ENCODE measurements at places on chromosomes 1 and 21.

- DNase-seq, result no peak
These were observed 1.8 kb upstream of the SLC25A34 start for GRCh38 chr1:15734296-15734695.

DNA sequence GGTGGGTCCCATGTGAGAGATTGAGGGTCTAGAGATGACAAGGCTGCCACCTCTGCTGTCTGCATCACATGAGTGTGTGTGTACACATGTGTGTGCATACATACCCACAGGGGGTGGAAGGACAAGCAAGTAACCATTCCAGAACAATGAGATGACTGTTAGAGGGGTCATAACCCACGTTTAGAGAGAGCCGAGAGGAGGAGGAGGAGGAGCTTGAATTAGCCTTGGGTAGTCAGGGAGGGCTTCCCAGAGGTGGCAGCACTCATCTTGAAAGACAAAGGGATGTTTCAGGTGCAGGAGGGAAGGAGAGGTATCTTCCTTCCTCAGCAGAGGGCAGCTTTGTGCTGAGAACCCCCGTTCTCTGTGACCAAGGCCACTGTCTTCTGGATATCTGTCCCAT lies 21.3 kb downstream of the TNFRSF1B start:
- DNase-seq, result no peak

DNA sequence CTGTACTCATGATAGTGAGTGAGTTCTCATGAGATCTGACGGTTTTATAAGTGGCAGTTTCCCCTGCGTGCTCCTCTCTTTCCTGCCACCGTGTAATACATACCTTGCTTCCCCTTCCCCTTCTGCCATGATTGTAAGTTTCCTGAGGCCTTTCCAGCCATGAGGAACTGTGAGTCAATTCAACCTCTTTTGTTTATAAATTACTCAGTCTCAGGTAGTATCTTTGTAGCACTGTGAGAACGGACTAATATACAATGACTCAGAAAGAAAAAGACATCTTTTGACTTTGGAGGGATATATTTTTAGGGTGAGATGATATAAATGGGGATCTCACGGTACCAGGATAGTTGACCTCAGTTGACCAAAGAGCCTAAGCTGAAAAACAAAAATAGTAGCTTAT lies 74.7 kb upstream of the BACH1 start:
- DNase-seq, result no peak

GRCh38 chr21:46124926-46125845 lies 27.3 kb downstream of the COL6A2 start:
- no peak for DNase-seq

DNA sequence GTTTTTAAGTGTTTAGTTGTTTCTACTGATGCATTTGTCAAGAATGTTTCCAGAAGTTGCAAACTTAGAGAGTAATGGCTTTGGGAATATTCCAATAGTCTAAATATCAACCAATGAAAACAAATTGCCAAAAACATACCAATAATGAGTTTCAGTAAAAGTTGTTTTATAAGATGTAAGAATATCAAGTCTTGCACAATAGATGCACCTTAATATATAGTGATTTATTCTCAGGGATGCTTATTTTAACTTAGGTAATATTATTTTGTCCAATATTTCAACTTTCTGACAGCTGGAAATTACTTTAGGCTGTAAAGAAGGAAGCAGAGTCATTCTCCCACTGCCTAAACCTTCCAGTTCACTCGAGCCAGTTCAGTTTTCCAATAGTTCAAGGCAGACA lies 5.4 kb upstream of the NMNAT2 start:
- DNase-seq, result no peak

DNA sequence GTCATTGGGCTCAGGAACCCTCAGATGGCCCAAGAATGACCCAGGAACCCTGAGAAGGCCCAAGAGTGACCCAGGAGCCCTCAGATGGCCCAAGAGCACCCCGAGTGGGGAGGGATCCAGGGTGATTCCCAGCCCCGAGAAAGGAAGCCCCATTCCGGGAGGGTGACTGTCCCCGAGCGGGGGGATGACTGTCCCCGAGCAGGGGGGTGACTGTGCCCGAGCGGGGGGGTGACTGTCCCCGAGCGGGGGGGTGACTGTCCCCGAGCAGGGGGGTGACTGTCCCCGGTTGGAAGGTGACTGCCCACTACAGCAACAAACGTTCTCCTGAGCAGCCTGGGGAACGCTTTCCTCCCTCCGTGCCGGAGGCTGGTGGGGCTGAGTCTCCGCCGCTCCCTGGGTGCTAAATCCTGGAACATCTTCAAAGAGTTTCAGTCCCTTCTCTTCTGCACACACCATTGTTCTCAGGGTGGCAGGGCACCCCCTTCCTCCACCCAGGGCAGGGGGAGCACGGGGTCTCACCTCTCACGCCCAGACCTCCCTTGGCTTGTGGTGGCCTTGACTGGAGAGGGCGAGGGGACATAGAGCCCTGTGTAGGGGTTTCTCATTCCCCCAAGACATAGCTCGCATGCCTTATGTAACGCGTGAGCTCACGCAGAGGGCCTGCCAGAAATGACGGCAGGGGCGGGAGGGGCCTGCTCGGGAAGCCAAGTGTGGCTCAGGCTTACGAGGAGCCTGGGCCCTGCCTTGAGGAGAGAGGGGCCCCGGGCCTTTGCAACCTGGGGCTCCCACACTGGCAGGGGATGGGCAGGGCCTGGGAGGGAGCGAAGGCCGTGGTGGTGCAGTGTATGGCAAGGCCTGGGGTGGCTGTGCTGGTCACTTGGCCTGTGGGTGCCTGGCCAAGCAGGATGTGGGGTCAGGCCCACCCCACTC lies 14.3 kb upstream of the SKI start:
- DNase-seq, result no peak

DNA sequence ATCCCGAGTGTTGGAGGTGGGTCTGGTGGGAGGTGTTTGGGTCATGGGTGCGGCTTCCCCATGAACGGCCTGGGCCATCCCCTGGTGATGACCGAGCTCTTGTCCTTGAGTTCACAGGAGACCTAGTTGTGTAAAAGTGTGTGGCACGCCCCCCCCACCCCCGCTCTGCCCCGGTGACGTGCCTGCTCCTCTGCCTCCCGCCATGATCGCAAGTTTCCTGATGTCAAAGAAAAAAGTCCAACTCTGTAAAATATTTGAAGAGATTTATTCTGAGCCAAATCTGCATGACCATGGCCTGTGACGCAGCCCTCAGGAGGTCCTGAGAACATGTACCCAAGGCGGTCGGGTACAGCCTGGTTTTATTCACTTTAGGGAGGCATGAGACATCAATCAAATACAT lies 125.1 kb upstream of the COL6A1 start:
- no peak for DNase-seq

- DNase-seq, result no peak
These were observed 5.9 kb upstream of the MROH9 start for GRCh38 chr1:170929412-170929834.

DNA sequence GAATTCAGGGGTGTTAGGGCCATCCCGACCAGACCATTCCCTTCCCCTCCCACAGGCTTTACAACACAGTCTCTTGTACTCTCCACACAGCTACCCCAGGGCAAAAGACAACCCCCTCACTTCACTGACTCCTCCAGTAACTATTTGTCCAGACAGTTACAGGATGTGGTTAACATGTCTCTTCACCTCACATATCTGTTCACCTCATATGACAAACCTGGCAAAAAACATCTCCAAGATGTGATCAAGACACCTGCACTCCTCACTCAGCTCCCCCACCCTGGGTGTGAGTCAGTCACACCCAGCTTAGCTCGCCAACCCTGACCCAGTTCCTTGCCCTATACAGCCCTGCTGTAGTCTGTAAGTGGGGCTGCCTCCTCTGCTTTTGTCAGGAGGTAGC lies 490.5 kb upstream of the CHRM3 start:
- no peak for DNase-seq

DNA sequence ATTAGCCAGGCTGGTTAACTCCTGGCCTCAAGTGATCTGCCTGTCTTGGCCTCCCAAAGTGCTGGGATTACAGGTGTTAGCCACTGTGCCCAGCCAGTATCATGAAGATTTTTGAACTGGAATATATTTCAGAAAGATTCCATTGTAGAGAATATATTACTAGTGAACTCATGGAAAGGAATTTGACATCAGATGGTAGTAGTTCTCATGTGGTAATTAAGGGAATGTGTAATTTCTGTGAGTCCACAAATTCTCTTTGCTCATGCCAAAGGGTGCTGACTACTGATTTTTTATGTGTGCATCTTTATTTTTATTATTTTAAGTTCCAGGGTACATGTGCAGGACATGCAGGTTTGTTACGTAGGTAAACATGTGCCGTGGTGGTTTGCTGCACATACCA lies 10.4 kb downstream of the DTL start:
- DNase-seq, result no peak

DNA sequence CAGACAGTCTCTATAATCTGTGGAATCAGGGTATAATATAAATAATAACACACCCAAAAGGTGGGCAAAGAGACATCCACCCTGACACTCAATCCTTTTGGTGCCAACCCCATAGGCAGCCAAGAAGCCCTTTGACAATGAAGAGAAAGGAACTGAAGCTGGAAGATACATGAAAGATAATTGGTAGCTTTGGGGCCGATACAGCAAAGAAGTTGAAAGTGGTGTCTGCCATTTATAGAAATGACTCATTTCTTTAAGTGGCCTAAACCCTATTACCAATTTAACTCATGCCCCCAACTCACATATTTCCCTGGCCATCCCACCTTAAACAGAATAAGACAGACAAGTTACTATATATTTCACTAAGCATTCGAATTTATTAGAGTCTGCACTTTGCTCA lies 167.0 kb downstream of the ZC3H11B start:
- no peak for DNase-seq

DNA sequence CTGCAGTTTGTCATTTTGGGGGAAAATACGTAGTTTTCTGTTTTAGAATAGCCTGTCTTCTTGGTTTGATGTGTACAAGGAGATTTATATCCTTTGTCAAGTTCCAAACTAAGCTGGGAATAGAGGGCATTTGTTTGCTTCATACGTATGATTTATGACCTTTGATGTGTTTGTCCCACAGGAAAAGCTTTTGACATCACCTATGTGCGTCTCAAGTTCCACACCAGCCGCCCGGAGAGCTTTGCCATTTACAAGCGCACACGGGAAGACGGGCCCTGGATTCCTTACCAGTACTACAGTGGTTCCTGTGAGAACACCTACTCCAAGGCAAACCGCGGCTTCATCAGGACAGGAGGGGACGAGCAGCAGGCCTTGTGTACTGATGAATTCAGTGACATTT lies 79.9 kb downstream of the LAMC1 start:
- DNase-seq, result no peak
